Right ventricle myocardium inferior (tissue), 1 donor: ENCODE measurements at places on chromosomes 3 and 15. TPM values are rescaled to one million over a fixed set of nuclear protein-coding genes. Genes with fewer than 3 reads are reported as not detected.

SLC30A4 gene
- total RNA-seq: 4.0 TPM

- peak; percentile 94 for DNase-seq
These were observed at the start of gene NMNAT3 for GRCh38 chr3:139677388-139678155. Gene NMNAT3 (minus strand): TSS chr3:139677972. CDS start chr3:139627724, 50,248 bp downstream.

UNC13C gene
- 0.08 TPM for total RNA-seq

DNA sequence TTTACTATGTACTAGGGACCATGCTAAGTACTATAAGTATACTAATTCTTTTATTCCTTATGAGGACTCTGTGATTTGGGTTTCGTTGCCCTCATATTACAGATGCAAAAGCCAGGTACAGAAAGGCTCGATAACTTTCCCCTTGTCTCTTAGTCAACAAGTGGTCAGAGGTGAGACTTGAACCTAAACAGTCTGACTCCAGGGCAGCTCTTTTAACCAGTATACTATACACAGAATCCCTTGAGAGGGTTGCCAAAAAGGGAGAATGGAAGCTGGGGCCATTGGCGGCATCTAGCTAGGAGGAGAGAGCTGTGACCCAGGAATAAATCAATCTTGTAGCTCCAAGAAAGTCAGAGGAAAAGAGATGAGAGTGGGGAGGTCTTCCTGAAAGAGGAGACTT, 92.4 kb downstream of the TOP2B start:
- no peak for DNase-seq

DNA sequence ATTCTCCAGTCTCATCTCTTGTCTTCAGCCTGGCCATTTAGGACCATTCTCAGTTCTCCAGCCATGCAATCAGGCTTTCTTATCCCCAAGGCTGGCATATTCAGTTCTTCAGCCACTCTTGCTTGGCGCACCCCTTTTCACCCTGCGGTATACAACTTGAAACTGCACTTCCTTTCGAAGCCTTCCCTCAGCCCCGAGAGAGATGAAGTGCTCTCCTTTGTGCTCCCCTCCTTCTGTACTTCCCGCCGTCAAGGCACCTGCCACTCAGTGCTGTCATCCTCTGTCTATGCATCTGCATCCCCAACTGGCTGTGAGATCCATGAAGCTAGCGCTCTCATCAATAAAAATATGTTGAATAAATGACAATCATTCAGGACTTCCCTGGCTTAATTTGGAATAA, 45.7 kb downstream of the MORC1 start:
- no peak for DNase-seq

PLSCR2 gene
- total RNA-seq: not detected

DNA sequence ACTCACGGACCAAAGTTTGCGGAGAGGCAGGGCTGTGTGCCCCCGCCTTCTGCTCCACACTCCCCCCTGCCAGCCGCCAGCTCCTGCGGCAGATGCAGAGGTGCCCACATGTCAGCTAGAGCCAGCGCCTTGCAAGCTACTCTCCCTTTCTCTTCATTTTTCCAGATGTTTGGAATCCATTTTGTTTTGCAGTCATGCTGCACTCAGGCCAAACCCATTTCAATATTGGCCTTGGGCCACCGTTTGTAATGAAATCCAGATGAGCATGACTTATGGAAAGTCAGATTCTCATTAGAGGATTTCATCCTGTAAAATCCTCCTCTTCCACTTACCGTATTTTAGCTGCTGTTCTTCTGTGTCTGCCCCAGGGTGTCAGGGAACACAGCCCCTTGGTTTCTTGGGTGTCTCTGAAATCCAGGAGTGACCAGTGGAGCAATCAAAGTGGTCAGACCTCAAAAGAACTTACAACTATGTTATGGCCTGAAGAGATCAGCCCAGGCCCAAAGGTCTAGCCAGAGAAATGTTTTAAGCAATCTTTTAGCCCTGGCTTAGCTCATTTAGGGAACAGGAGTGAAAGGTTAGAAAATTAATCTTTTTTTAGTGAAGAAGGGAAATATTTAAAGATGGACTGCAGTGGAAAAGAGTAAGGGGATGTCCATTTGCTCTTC, 65.8 kb downstream of the AAGAB start:
- DNase-seq: no peak

DNA sequence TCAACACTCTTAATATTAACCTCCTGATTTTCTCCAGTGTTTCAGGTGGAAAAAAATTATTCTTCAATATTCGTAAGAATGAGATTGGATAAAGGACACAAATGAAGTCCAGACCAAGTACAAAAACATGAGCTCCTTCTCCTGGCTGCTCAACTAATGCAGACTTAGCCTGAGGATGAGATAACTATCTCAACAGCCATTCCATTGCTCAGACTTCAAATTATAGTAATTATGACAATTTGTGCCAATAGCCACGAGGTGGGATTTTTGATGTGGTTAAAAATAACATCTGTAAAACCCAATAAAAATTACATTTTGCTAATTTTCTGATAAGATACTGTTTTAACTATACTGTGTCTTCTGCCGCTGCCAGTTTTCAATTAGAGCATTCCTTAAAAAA, 323.6 kb downstream of the SOX2 start:
- no peak for DNase-seq

DNA sequence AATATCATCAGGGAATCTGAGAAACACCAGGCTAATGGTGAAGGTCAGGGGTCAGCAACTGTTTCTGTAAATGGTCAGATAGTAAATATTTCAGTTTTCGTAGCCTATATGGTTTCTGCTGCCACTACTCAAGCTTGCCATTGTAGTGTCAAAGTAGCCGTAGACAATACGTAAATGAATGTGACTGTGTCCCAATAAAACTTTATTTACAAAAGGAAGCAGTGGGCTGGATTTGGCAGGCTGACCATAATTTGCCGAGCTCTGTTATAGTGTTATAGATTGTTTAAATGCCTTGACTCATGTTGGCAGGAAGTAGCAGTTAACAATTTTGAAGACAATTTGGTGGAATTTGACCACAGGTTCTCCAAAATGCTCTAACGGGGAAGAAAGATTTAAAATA, 548.2 kb downstream of the FOXP1 start:
- no peak for DNase-seq

DNA sequence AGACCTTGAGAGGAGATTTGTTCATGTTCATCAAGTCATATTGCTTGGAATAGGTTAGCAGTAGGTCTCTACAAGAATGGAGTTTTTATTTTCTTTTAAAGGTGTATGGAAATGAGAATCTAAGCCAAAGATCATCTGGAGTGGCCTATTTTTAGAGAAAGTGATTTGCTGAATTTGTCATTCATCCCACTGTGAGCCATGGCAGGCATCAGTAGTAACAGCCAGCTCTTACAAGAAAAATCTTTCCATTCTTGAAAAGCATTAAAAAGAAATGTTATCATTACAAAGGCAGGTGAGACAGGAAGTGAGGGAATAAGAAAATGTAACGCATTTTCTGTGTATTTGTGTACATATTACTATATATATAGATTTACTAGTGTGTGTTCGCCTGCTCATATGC, 29.6 kb downstream of the STAC start:
- DNase-seq: no peak

GRCh38 chr3:40557575-40558161, 32.9 kb downstream of the ZNF621 start:
- DNase-seq: no peak

- no peak for DNase-seq
These were observed 74.0 kb upstream of the LIPC start for GRCh38 chr15:58357529-58358476.

DNA sequence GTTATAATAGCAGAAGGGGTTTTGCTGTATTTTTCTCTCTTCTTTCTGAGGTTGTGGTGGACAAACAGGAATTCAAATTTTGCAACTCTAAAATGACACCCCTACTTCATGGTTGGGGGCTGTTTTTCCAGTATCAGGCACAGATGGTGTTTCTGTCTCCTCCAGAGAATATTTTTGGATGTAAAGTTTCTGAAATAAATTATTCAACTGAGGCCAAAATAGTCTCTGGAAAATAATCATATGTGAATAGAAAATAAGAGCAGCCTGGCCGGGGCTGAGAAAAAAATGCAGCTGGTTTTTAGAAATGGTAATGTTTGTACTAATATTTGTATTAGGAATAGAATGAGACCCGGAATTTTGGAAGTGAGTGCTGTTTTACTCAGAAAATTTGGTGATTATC, 121.3 kb upstream of the ADAMTS9 start:
- DNase-seq: no peak

GRCh38 chr15:57384816-57385215, 8.5 kb downstream of the CGNL1 start:
- DNase-seq: no peak

DNA sequence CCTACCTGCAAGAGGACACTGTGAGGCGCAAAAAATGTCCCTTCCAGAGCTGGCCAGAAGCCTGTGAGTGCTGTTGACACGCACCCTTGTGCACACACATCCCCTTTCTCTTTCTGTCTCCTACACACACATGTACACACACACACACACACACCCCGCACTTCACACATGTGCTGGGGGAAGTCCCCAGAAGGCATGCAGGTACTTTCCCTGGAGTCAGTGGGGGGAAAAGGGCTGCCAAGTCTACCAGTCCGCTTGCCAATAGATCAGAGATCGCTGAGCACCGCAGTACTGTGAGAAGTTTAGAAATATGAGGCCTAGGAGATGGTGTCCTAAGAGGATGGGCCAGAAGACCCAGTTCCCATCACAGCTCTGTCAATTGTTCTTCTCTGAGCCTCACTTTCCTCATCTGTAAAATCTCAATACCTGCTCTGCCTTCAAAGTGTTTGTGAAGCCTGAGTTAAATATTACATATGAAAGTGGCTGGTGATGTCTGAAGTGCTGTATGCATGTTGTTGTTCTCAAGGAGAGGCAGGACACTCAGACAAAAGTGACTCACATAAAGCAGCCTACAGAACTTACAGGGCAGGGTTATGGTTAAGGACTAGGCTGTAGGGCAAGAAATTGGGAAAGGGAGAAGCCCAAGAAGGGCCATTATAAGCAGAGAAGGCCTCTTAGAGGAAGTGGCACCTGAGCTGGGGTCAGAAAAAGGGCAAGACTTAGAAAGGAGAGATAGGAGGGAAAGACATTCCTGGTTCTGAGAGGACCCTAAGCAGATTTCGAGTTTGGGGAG, 6.8 kb downstream of the IL17RE start:
- no peak for DNase-seq

GRCh38 chr3:44932986-44933944, 42.7 kb downstream of the ZDHHC3 start:
- no peak for DNase-seq

TM4SF18 gene
- 15.8 TPM for total RNA-seq

- no peak for DNase-seq
These were observed 271.7 kb downstream of the SHQ1 start for GRCh38 chr3:72576563-72576962.

ACP3 gene
- total RNA-seq: 2.0 TPM

DNA sequence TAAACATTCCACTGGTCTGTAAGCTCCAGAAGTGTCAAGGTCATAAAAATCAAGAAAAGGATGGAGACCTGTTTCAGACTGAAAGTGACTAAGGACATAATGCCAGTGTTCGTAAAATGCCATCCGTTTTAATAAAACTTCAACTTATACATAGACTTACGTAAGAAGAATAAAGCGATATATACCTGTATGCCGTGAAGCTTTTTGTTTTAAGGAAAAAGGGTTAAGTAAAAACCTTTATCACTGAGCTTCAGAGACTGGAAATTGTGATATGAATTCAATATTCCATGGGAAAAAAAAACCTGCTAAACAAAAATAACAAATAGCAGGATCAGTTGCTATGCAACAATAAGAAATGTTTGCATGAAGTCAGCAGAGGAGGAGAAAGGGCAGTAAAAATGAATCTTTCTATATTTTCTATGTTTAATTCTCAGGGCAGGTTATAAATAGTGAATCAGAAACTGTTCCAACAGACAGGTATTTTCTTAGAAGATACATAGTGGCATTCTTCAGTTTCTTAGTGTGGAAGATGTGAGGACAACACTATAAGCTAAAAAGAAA, 42.5 kb downstream of the CHSY1 start:
- no peak for DNase-seq
